ENCODE measurements at places on chromosomes 1 and 21.

GRCh38 chr1:205711105-205712048 is 31.1 kb upstream of the SLC45A3 start:
- DNase-seq = no peak

- DNase-seq = no peak
Observed at GRCh38 chr1:61287734-61288133, 205.4 kb downstream of the NFIA start.

DNA sequence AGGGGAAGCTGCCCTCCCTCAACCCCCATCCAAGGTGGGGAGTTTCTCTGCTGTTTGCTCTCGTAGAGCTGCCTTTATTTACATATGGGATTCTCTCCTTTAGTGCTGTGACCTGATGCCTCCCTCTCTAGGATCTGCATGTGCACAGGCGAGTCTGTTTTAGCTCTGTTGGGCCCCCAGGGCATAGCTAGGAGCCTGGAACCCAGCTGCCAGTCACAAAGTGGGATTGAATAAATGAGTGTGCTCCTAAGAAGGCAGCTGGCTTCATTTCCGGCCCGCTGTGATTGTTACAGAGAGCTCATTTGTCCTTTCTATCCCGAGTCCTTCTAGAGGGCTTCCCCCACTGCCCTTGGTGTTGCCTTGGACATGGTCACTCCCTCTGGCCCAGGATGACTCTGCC is 176.6 kb downstream of the GRIK3 start:
- DNase-seq = no peak

DNA sequence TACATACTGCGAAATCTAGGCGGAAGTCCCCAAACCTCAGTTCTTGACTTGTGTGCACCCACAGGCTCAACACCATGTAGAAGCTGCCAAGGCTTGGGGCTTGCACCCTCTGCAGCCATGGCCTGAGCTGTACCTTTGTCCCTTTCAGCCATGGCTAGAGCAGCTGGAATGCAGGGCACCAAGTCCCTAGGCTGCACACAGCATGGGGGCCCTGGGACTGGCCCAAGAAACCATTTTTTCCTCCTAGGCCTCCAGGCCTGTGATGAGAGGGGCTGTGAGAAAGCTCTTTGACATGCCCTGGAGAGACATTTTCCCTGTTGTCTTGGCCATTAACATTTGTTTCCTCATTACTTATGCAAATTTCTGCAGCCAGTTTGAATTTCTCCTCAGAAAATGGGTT is 1.5 kb upstream of the PRSS38 start:
- no peak for DNase-seq

- DNase-seq = no peak
Observed at GRCh38 chr1:222224156-222224555, 323.7 kb downstream of the HHIPL2 start.

DNA sequence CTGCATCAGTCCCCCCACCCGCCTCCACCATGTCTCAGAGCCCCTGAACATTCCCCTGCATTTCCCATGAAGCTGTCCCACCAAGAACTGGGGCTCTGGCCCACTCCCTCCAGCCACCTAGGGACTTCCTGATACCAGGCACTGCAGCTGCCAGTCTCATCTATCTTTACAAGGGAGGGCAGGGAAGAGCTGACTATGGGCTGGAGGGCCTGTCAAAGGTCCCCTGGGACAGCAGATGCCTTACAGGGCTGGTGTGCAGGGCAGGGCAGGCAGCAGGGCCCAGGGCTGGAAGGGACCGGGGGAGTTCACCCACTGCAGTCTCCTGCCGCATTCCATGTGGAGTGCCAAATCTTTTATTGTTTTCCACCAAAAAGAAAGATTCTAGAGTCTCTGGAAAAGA is 17.6 kb downstream of the SHISA4 start:
- no peak for DNase-seq

DNA sequence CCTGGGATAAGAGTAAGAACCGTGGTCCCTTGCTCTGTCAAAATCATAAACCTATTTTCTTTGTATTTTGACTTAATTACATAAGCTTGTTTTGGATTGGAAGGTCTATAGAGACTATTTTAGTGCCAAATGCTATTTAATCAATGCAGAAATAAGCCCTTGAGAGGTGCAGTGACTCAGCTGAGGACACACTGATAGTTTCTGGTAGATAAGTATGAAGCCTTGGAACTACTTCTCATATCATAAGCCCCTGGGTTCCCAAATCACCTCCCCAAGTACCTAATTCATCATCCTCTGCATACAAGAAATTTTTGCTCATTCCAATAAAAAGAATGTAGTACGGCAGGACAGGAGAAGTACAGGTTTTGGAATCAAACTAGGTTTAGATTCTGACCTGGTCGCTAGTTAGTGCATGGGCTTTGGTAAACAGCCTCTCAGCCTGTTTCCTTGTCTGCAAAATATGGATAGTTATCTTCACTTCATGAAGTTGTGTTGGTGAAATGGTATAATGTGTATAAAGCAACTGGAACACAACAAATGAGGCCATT is 3.3 kb upstream of the CD55 start:
- no peak for DNase-seq

DNA sequence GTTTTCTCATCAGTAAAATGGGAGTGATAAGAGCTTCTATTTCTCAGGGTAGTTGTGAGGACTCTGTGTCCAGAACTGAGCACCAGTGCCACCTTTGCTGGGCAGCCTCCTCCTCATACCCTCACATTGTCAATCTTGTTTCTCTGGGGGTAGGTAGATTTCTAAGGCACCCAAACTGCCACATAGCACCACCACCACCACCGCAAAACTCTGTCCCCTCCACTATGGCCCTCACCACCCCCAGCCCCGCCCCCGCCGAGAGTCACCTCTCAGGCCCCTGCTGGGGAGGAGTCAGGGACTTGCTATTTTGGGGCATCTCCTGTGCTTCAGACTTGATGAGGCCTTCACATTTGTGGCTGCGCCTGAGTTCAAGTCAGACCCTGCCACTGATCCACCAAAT is 549.2 kb downstream of the PTPRU start:
- no peak for DNase-seq

DNA sequence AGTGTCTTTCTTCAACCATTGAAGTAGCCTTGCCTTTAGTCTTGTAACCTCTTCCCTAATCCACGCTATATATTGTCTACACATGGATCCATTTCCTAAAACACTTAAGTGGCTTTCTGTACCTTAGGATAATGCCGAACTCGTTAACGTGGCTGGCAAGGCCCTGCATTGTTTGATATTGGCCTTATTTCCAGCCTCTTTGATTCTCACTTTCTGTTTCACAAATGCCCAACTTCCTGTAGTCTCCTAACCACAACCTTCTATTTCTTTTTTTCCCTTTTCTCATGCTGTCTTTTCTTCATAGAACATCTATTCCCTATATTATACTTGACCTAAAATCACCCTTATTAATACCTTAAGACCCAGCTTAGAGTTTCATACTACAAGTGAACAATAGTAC is 536.0 kb downstream of the LMO4 start:
- DNase-seq = no peak
